ENCODE measurements at places on chromosomes 3 and 15.

DNA sequence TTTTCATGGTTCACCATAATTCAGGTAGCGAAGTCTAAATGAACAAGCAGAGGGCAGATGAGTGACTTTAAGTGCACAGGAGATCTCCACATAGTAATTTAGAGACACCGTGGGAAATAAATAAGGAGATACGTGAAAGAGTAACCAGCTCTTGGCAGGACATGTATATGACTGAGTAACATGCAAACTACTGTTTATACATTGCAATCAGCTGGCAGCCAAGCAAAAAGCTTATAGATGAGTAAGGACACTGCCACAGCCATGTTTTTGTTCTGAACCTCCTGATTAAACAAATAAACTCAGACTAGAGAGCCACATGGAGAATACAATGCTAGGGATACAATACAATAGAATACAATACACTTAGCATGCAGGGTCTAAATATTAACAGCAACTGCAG lies 252.4 kb downstream of the FHIT start:
- DNase-seq: peak; percentile 1

DNA sequence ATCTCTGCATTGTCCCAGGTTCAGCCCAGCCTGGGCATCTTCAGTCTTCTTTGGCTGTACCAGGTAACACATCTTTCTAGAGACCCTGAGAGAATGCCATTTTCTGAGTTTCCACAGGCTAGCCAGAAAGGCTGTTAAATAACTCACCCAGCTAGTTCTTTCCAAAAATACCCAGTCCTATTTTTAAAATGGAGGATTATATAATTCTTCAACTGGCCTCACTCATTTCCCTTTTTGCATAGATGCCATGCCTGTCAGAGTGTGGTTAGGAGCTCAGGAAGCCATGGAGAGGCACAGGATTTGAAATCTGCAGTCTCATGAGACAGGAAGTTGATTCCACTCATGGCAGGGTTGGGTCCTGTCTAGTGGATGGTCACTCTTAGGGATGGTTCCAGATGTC lies 39.8 kb downstream of the CEMIP start:
- no peak for DNase-seq

DNA sequence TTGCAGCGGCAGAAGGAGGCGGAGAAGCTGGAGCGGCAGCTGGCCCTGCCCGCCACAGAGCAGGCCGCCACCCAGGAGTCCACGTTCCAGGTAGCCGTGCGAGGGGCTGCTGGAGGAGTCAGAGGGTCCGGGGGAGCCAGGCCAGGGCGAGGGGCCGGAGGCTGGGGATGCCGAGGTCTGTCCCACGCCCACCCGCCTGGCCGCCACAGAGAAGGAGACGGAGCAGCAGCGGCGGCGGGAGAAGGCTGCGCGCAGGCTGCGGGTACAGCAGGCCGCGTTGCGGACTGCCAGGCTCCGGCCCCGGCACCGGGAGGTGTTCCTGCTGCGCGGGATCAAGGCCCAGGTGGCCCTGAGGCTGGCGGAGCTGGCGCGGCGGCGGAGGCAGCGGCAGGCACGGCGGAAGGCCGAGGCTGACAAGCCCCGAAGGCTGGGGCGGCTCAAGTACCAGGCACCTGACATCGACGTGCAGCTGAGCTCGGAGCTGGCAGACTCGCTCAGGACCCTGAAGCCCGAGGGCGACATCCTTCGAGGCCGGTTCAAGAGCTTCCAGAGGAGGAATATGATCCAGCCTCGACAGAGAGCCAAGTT lies 625.0 kb downstream of the MCTP2 start:
- DNase-seq: no peak

DNA sequence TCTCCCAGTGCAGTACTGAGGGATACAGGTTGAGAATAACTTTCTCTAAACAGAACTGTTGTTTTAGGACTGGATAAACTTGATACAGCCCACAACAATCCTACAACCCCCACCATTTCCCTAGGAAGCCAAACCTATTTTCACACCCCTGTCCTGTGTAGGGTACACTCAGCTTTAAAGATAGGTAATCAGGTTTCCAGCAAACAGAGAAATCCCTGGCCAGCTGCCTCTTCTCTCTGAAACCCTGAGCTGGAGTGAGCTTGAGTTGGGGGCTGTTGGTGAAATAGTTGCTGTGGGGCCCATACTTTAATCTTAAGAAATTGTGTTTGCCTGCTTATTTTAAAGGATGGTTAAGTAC lies 22.1 kb downstream of the ARHGAP31 start:
- DNase-seq: no peak

DNA sequence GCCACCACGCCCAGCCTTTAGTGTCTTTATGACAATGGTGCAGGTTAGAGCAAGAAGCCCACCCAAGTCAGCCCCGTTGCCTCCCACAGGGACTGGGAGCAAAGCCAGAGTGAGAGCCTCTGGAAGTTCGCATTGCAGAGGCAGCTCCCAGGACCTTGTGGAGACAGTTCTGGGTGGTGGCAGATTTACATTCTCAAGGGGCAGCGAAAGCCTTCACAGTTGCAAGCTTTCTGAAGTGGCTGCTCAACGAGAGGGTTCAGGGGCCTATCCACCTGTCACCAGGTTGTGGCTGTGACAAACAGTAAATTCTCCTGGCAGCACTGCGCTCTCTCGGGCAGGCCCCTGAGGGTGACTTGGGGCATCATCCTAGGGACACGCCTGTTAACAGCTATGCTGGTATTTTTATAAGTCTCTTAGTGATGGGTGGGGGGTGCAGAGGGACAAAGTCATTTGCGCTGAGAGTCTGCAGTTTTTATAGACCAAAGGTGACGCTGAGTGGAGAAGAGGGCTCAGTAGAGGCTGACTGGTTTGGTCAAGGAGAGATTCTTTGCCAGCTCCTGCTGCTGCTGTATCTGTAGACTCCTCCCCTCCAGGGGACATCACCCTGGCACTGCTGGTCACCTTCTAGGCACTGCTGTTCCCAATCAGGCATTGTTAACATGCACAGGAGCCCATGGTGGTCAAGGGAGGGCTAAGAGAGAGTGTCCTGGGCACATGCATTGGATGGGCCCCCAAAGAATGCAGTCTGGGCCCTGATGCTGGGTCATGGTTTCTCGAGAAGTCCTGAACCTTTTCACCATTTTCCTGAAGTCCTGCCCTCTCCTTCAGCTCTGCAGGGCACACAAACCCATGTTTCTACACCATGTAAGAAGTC lies 57.5 kb upstream of the KLF13 start:
- no peak for DNase-seq
